ENCODE measurements at places on chromosomes 11 and 22. TPM values are rescaled to one million over a fixed set of nuclear protein-coding genes. Genes with fewer than 3 reads are reported as not detected.

- no peaks in the 10 kb centered on the region for H3K36me3 ChIP-seq
- H3K27ac ChIP-seq = no peak overlapping the region
- H3K4me3 ChIP-seq = no peak overlapping the region
- H3K4me1 ChIP-seq = peaks cover 13% of the 10 kb centered on the region
Observed at GRCh38 chr22:19844377-19845053, 10.2 kb downstream of the GNB1L start.

ST14 gene
- total RNA-seq = 0.12 TPM

GRCh38 chr11:19018901-19019300, 41.6 kb downstream of the MRGPRX2 start:
- H3K27ac ChIP-seq = no peak overlapping the region
- H3K27me3 ChIP-seq = peaks cover 58% of the 10 kb centered on the region
- H3K36me3 ChIP-seq = no peaks in the 10 kb centered on the region
- peak; percentile 80 for DNase-seq

DNA sequence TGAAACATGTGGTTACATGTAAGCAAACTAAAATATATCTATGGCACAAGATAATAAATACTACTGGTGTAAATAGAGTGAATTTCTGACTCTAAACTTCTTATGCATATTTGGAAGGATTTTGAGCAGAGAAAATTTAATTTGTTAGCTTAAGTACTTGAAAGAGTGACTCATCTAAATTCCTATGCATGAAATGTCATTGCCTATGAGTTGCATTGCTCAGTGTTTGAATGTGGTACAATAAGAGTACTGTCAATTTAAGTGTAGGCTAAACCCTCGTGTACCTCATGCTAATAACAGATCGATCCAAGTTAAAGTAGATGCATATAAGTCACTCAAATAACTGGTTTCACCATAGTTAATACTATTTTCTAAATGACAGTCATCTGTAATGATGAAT, 5.3 kb upstream of the CARD18 start:
- H3K27me3 ChIP-seq = no peaks in the 10 kb centered on the region
- DNase-seq = peak; percentile 59
- no peaks in the 10 kb centered on the region for H3K36me3 ChIP-seq
- no peak overlapping the region for H3K4me3 ChIP-seq
- no peak overlapping the region for H3K27ac ChIP-seq

GRCh38 chr11:74984730-74985129, 4.0 kb upstream of the NEU3 start:
- H3K27ac ChIP-seq = no peak overlapping the region
- H3K4me1 ChIP-seq = peaks cover 18% of the 10 kb centered on the region
- H3K27me3 ChIP-seq = no peaks in the 10 kb centered on the region

PTPRCAP gene
- total RNA-seq = 6.1 TPM

GRCh38 chr11:62450543-62451240, 31.9 kb downstream of the SCGB1A1 start:
- no peaks in the 10 kb centered on the region for H3K4me1 ChIP-seq
- H3K27me3 ChIP-seq = no peaks in the 10 kb centered on the region
- no peak for DNase-seq
- H3K27ac ChIP-seq = no peak overlapping the region
- H3K4me3 ChIP-seq = no peak overlapping the region
- H3K36me3 ChIP-seq = no peaks in the 10 kb centered on the region

DNA sequence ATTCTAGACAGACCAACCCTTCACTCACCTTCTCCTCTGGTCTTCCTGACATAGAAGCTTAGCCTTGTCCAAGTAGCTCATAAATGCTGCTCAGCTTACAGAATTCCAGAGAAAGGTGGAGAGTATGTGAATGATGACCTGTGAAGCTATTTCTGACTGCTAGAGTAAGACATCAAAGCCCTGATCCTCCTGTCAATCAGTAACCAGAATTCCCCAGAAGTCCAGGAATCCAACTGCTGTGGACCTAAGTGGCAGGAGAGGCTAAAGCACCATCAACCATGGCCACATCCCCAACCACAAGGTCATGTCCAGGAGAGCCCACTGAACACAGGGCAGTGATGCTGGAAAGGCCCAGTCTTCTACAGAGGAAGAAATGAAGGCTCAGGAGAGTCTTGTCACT, 2.6 kb downstream of the OR51G2 start:
- H3K4me3 ChIP-seq = no peak overlapping the region
- H3K27ac ChIP-seq = no peak overlapping the region
- no peak for DNase-seq

GRCh38 chr11:61921446-61921845, 4.1 kb upstream of the RAB3IL1 start:
- no peak overlapping the region for H3K27ac ChIP-seq
- no peak for DNase-seq
- H3K27me3 ChIP-seq = no peaks in the 10 kb centered on the region
- H3K4me1 ChIP-seq = peaks cover 18% of the 10 kb centered on the region
- no peaks in the 10 kb centered on the region for H3K36me3 ChIP-seq
- H3K4me3 ChIP-seq = no peak overlapping the region

SERPING1 gene
- 42.8 TPM for total RNA-seq

PLAAT3 gene
- 7.6 TPM for total RNA-seq

DNA sequence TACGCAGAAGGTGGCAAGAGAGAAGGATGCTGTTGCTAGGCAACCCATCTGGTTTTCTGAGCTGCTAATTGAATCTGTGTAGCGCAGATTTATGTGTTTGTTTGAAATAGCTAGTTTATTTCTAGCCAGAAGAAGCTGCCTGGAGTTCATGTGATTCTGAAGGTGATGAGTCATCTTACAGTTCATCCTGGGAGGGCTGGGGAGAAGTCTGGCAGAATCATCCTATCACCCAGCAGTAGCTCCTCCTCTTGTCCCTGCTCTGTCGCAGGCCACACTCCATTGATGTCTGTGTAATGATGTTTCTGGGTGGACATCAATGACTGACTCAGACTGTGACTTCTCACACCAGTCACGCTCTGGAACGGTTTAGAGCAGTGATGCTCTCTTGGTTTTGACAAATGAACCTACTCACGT, 4.8 kb upstream of the FBXO7 start:
- no peak overlapping the region for H3K4me3 ChIP-seq
- no peak overlapping the region for H3K27ac ChIP-seq
- no peaks in the 10 kb centered on the region for H3K4me1 ChIP-seq
- no peaks in the 10 kb centered on the region for H3K36me3 ChIP-seq
